ENCODE measurements at places on chromosomes 3 and 15.

DNA sequence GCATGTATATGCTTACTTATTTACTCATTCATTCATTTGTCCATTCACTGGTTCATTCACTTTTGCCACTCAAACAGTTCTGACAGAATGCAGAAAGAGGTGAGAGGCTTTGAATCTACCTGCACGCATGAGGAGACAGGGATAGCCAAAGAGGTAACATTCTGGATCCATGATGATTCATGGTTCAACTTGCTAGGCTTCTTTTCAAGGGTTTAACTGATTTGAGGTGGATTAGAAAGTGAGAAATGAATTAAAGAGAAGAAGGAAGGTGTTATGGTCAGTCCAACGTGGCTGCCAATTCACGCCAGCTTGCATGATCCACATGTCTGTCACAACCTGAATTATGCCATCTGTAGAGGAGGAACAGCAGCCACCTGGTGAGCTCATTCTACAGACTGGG is 260.6 kb downstream of the ARRDC4 start:
- no peak for DNase-seq

GRCh38 chr3:105938806-105939205 is 70.0 kb upstream of the CBLB start:
- DNase-seq: no peak

DNA sequence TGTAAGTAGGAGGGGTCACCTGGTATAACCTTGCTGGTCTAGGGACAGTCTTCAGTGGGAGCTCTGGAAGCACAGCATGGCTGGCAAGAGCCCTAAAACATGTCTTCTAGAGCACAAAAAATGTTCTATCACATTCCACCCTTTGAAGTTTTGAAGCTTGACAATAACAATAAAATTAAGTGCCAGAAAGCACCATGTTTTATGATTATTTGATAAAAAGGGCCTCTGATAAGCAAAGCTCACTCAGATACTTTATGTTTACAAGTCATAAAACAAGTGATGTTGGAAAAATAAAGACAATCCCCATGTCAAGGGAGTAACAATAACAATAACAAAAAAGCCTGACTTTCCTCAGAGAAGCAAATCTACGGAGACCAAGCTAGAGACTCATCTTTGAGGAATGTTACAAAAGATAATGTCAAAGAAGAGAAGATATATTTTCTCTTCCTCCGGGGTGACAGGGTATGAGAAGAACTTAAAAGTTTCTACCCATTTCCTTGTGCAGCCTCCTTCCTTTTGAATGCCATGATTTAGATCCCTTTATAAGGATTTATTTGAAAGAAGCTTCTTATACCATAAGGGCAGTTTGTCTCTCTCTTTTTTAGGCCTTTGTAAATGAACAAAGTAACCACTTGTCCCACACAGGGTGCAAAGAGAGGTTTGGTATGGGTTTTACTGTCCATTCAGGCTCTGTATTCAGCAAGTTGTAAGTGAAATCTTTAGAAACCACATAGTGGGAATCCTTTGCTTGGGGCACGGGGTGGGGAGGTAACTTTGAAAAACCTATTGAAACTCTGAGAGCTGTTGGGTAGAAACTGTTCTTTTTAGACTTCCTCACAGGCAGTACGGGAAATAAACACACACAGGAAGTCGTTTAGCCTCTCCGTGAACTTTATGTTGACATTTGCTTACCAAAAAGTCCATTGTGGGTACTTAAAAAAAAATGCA is 109.6 kb upstream of the RBMS3 start:
- DNase-seq: no peak

- no peak for DNase-seq
These were observed 12.8 kb downstream of the NXPE3 start for GRCh38 chr3:101791778-101792177.

DNA sequence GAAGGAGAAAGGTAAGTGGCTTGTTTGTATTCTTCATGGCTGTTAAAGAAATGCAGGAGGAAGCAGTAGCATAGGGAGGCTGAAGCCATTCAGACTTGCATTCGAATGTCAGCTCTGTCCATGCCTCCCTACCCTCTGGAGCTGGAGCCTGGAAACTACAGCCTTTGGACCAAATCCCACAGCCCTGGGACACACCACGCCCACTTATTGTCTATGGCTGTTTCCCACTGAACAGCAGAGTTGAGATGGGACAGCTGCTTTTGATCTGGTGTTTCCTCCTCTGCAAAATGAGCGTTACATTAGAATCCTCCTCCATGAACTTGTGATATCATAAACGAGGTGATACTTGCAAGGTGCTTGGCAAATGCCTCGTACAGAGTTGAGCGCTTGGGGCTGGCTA is 3.6 kb downstream of the FAM107A start:
- no peak for DNase-seq

DNA sequence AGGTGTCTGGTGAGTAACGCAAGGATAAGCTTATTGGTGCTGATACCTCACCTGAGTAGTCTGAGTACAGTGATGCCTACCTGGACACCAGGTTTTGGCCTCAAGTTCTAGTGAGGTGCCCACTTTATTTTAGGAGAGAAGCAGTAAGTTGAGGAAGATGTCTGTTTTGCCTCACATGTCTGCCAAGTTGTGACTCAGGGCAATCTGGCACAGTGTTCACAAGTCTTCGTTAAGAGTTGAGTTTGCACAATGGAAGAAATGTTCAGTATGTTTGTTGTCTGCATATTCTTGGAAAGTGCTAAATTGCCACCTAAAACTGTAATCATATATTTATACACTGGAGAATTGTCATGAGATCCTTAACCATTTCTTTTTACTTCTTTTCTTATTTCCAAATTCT is 122.2 kb downstream of the KCNH8 start:
- DNase-seq: no peak

- DNase-seq: no peak
These were observed 14.7 kb upstream of the SYNM start for GRCh38 chr15:99090011-99090699.

- DNase-seq: peak; percentile 70
These were observed at the start of gene SLC25A38 for GRCh38 chr3:39383045-39383880. Gene SLC25A38, plus strand, starts transcription at chr3:39383370. Its CDS starts 355 bp downstream, at chr3:39383725.

GRCh38 chr3:116299646-116300081 is 145.6 kb downstream of the LSAMP start:
- DNase-seq: no peak

DNA sequence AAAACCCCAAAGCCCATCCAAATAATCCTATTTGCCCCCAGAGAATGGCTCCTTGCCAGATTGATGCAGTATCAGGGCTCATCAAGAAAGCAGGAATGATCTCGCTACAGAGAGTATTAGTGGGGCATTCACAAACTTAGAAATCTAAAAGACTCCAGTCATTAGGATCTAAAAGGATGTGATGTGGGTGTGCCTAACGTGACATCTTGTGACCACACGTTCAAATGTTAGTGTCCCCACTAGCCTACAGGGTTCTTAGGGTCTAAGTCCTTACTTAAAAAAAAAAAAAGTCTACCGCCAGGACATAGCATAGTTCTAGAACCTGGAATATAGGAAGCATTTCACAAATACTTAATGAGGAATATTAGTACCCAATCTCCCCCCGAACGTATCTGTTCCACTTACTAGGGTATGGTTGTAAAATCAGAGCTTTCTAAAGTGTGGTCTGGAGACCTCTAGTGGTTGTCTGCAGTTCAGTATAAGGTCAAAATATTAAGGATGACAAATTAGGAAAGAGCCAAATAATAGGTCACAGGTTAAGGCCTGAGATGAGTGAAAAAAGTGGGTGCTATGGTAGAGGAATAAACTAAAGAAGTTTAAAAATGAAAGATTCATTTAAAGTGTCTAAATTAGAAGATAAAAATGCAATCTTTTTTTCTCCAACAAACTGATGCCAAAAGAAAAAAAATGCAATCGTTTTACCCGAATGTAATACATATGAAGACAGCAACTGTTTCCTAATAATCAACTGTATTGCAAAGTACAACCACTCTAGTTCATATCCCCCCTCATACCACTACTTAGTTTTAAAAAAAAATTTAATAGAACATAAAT is 4.2 kb upstream of the CHRM5 start:
- peak; percentile 37 for DNase-seq

- no peak for DNase-seq
These were observed 25.4 kb downstream of the ZIC4 start for GRCh38 chr3:147380977-147381376.

DNA sequence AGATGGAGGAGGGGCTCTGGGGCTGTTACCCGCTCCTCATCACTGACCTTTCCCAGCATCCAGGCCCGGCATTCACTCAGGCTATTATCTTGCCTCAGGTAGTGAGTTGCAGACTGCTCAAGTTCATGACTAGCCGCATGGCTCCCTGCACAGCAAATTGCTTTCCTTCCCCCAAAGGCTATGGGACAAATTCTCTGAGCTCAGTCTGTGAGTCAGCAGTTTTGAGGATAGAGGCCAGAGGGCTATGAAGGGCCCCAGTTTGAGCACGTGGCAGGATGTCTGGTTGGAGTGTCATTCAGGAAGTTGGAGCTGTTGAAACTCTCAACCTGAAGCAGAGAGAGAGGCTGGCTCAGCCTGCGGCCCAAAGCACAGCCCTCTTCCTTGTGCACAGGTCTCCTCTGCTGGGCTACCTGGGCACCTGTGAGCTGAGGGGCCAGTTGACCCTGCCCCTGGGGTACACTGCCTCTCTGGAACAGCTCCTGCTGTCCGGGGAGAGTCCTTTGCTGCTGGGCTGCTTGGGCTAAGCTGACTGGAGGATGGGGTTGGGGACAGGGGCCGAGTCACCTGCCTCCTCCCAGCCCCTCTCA is 7.9 kb downstream of the FAH start:
- DNase-seq: peak; percentile 84

GRCh38 chr3:40753291-40753770 is 228.6 kb downstream of the ZNF621 start:
- no peak for DNase-seq

- DNase-seq: no peak
These were observed 9.9 kb downstream of the RRP9 start for GRCh38 chr3:51931756-51932155.

- DNase-seq: peak; percentile 45
These were observed 111.0 kb downstream of the RFTN1 start for GRCh38 chr3:16402451-16402850.

DNA sequence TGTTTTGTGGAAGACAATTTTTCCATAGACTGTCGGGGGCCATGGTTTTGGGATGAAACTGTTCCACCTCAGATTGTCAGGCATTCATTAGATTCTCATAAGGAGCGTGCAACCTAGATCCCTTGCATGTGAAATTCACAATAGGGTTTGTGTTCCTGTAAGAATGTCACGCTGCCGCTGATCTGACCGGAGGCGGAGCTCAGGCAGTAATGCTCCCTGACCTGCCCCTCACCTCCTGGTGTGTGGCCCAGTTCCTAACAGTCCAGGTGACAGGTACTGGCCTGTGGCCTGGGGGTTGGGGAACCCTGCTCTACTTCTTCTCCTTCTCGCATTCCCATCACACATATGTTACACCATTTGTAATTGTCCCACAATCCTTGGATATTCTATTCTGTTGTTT is 11.0 kb downstream of the CHRNA7 start:
- no peak for DNase-seq

DNA sequence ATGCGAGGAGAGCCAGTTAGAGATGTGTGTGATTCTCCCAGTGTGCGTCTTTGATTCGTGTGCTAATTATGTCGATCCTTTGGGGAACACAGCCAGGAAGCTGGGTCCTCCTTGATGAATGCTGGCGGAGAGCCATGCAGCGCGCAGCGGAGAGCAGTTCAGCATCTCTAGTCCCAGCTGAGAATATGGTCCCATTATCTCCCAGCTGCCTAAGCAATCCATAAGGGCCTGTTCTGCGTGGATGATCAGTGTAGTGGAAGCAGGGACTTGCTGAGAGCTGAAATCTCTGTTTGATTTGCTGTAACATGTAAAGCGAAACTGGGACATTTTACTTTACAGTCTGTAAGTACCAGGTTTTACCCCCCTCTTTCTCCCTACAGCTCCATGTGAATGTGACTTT is 412.7 kb downstream of the CNTN4 start:
- no peak for DNase-seq

DNA sequence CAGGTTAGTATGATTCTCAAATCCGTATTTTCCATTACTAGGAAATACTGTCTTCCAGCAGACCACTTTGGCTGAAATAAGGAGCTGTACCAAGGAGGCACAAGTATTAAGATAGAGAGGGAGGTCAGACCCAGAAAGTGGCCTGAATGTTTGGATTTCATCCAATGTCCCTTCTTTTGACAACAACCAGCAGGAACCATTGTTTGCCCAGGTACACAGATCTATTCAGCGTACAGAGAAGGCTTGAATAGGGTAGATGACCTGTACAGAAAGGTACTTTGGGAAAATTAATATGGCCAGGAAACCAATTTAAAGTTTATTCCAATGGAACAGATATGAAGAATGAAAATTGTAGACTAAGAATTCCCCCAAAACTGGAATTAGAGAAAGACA is 12.6 kb downstream of the MTHFS start:
- no peak for DNase-seq

GRCh38 chr3:15924914-15925313 is 127.1 kb upstream of the ANKRD28 start:
- DNase-seq: no peak

DNA sequence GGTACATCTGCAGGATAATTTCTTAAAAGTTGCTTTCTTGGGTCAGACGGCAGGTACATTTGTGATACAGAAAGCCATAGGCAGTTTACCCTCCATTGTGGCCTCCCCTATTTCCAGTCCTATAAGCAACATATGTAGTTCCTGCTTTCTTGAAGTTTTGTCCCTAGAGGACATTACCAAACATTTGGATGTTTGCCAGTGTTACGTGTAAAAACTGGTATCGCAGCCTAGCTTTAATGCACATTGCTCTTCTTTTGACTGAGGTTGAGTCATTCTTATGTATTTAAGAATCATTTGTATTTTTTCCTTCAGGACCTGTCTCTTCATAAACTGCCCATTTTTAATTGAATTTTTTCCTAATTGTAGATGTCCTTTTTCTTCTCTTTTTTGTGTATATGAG is 114.3 kb downstream of the DIPK2A start:
- DNase-seq: no peak

- no peak for DNase-seq
These were observed 33.7 kb upstream of the ZNF445 start for GRCh38 chr3:44511238-44511566.

- no peak for DNase-seq
These were observed 196.4 kb downstream of the GBE1 start for GRCh38 chr3:81565041-81565440.

GRCh38 chr3:445960-446359 is 249.4 kb downstream of the CHL1 start:
- no peak for DNase-seq

DNA sequence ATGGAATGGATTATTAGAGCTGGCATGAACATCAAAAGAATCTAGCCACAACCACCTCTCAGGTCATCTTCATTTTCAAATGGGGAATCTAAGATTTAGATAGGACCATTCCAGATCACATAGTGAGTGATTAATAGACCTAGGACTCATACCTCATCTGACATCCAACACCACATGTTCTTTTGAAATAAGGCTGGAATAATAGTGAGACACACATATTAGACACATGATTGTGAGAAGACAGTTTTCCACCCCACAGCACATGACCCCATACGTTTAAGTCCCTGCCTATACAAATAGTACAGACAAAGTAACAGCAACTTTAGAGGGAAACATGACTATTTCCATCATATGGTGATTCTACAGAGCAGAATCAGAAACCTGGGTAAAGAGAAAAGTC is 344.7 kb upstream of the TPRG1 start:
- no peak for DNase-seq

Measured in stromal cell of bone marrow (primary cell).